ENCODE measurements at places on chromosomes 2 and 18.

DNA sequence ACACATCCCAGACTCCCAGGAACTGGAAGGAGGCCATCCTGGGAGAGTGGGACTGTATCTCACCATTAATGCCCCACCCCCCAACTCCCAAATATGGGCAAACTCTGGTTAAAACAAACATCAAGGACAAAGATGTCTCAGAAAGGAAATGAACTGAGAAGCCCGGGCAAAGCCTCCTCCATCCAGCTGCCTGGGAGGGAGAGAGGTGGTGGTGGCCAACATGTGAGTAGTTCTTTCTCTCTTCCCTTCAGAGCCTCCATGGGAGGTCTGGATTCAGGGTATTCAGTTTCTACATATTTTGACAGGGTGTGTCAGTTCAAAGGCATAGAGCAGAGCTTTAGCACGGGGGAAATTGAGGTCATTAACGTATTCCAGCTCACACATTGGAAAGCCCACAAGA, 57.5 kb downstream of the CXCR4 start:
- DNase-seq, result no peak

DNA sequence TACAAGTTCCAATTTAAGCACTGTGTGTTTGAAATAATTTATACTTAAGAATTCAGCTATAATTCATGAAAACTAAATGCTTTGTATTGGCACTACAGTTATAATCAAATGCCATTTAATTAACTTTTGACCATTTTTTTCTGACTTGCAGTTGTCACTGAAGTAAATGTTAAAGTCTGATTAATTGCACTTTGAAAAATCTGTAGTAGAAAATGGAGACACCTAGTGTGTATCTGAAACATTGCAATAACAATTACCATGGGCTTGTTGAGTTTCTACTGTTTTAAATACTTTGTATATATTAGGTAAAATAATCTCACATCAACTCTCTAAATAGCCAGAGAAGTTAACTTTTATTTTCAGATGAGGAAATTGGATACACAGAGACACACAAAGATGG, 458.6 kb upstream of the FSIP2 start:
- no peak for DNase-seq

GRCh38 chr2:100588071-100588786, 25.4 kb downstream of the PDCL3 start:
- DNase-seq, result no peak

GRCh38 chr2:38074764-38075506, 1.0 kb downstream of the CYP1B1 start:
- DNase-seq, result no peak

GRCh38 chr2:239945751-239946561, 79.2 kb downstream of the NDUFA10 start:
- no peak for DNase-seq

DNA sequence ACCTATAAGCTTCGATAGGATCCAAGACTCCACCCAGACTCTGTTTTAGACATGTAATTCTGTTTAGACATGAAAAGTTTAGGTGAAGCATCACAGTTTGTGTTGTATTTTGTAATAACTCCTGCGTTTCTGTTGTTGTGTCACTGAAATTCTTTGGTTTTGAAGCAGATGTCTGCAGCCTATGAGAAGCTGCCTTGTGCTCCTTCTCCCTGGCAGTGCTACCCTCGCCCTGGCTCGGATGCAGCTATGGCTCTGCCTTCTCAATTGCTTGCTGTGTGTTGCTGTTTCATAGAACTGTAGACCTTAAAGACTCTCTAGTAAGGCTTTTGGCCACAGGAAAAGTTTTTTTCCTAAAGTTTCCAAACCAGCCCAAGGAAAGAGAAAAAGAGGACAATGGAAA, 40.2 kb upstream of the ZNF638 start:
- no peak for DNase-seq

DNA sequence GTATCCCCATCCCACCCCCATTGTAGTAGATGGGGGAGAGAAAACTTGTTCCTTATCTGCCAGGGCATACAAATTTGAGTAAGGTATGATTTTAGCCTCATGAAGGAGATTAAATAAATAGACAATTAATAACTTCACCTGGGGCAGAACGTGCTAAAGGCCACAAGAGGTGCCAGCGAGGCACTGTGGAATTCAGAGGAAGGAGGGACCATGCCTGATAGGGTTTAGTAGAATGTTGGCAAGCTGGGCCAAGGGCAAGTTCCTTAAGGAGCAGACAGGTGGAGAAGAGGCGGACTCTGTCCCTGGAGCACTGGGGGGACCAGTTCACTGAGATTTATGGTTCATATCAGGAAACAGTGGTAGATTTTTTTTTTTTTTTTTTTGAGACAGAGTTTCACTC, 22.5 kb downstream of the STAMBP start:
- DNase-seq, result no peak

GRCh38 chr2:150477347-150477746, 10.1 kb downstream of the RND3 start:
- DNase-seq, result no peak

DNA sequence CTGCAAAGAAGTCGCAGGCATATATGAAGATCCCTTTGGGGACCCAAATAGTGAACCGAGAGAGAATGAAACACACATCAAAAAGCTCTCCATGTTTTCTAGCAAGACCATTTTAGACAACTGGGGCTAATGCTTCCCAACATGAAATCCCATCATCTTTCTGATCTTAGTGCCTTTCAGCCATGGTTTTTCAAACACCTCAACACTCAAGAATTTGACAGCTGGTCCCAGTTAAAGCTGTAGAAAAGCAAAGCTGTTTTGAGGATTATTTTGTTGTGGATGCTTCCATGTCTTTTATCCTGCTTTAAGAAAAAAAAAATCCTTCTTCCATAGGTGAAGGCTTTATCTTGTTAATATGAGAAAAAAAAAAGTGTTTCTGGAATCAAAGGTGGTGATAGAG, 259.1 kb downstream of the STK39 start:
- DNase-seq, result no peak

- no peak for DNase-seq
Measured at GRCh38 chr18:10408131-10408530, 46.3 kb upstream of the APCDD1 start.

DNA sequence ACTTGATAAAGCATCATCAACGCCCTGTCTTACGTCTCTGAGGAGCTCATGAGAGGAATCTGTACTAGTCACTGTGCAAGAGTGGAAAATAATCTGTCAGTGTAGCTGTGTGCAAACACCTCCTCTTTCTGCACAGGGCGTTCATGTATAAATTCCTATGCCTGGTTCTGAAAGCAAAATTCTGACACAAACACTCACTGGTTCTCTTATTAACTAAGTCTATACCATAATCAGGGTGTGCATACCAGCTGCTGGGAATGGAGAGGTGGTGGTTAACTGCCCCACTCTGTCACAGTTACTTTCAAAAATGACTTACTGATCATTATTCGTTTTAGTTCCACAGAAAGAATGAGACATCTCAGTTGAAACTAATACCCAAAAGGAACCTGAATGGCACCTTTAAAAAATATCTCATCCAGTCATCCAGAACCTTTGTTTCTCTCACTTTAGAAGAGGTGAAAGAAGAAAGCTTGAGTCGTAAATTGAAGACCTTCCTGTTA, 35.7 kb downstream of the STK39 start:
- no peak for DNase-seq

DNA sequence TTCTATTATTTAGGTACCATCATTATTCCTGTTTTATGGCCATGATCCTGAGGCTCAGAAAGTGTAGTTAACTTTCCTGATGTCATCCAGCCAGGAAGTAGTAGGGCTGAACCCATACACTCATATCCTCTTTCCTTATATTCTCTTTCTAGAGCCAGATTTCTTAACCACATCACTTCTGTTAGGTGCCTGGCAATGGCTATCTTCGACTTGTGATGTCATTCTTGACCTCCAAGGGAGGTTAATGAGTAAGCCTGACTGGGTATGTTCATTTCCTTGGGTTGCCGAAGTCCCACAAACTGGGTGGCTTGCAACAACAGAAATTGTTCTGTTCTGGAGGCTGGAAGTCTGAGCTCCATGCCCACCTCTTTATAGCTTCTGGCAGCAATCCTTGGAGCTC, 43.4 kb downstream of the ITGB6 start:
- no peak for DNase-seq

- DNase-seq, result no peak
Measured at GRCh38 chr2:235612181-235612950, 118.5 kb downstream of the AGAP1 start.

GRCh38 chr2:16487686-16488085, 177.9 kb downstream of the CYRIA start:
- DNase-seq, result no peak

DNA sequence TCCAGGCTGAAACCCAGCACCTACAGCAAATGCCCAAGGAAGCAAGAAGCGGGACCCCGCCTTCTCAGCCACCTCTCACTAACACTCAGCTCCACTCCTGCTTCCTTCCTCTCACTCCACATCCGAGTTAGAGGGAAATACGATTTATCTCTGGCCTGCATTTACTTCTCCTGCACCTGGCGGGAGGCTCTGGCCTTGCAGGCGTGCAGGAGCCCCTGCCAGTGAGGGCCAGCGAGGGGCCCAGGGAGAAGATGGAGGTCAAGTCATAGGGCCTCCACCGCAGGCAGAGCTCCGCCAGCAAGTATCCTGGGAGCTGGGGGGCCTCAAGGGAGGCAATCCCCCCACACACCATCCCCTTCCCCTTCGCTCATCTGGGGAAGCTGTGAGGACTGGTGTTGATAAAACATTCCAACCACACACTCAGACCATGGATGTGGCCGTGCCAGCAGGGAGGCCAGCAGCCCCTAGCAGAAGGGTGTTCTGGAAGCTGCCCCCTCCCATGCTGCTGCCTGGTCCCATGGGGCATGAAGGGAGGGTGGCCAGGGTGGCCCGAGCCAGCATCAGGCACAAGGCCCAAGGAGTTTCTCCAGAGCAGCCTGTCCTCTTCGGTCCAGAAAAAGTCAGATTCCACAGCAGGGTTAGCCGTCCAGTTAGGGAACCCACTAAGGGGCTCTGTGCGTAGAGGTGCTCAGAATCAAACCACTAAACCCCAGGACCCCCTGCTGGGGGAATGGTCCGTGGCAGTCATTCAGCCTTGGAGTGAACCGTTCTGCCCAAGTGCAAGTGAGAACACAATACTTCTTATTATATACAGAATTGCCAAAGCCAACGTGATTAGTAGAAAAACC, 91.2 kb downstream of the HDAC4 start:
- DNase-seq, result no peak

DNA sequence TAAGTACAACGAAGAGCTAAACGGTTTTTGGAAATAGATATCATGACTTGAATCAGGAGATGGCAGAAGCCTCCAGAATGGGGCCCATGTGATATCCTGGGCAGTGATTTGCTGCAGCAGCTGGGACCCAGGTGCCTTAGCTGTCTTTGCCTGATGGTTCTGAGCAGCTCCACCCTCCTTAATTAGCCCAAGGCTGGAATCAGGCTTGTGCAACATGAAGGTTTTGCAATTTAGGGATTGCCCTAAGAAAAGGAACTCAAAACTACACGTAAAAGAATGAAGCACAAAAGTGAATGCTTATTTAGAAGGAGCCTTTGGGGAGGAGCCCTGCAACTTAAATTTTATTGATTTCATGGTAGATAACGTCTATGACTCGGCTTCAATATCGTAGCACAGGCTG, 17.3 kb upstream of the CNDP2 start:
- DNase-seq, result no peak

DNA sequence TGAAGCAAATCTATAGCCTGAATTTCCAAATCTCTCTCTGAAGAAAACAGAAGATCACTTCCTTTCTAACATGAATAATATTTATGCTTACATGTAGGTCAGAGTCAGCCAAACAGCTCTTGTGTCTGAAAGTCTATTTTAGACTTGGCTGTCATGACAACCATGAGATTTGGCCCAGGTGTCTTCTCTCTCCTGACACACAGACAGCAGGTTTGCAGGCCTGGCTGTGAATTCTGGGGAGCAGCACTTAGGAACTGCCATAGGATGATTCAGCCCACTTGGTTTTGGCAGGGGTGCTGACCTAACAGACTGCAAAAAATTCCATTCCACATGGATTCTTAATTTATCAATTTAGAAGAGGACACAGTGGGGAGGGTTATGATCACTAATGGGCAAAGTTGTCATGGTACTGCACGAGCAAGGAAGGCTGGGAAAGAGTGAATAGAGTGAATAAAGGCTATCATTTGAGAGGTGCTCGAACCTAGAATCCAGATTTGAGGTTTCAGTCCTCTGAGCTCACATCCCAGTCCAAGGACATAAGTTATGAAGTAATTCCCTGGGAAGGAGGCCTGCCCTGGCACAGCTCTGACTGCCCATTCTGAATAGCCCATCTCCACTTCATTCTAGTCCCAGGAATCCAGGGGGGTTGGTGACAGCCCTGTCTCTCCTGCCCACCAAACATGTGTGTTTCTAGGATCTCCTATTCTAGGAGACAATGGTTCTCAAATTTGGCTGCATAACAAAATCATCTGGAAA, 453.9 kb upstream of the TRIB2 start:
- no peak for DNase-seq

- DNase-seq, result no peak
Measured at GRCh38 chr2:72603481-72603880, 222.4 kb downstream of the EXOC6B start.

- DNase-seq, result no peak
Measured at GRCh38 chr2:86523491-86523890, 39.8 kb downstream of the CHMP3 start.

DNA sequence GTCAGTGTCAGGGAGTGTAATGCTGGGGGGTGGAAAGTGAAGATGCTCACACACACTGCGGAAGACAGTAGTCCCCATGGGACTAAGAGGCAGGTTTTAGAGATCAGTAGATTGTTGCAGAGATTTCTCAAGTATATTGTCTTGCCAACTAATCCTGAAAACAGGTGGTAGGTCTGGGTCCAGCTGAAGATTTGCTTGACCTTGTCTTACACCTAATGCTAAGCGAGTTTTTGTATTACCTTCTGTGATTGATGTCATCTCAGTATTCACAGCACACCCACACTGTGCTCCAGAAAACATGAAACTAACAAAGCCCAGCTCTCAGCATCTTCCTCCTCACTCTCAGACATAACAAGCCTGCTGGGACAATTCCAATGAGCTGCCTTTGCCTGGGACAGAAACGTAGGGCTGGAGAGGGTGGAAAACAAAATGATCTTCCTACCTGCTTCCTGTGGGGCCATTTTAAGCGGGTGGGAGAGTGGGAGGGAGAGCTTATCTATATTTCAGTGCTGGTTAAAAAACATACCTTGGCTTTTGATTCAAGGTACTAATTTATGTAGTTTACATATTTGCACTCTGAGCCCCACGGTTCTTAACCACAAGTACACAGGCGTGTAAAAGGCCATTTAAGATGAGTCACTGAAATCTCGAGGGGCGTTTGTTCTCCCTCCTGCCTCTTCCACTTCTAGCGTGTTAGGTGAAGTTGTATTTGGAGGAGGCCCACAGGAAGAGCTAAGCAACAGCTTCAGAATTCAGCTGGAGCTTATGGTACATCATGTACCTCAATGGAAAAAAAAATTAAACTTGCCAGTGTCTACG, 23.1 kb upstream of the RBMS1 start:
- no peak for DNase-seq

DNA sequence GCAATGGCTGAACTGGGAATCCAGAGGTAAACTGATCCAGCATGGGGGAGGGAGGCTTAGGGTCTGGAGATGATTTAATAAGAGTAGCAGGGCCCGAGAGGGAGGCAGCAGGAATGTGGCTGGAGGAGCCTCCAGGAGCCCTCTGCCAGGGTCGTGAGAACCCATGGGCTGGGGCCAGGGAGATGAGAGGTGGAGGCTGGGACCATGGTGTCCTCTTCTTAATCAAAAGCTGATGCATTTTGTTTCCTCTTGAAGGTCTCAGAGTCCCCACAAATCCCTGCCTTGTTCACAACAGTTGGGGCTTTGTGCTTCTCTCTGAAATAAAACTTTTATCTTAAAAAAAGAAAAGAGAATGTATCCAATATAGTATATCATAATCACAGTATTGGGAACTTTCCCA, 123.7 kb upstream of the ZNF516 start:
- no peak for DNase-seq

Data from NCI-H1436 treated with DMSO at 0.1 percent for 48 hours (cell line).